ENCODE measurements at places on chromosomes 7 and 10.

DNA sequence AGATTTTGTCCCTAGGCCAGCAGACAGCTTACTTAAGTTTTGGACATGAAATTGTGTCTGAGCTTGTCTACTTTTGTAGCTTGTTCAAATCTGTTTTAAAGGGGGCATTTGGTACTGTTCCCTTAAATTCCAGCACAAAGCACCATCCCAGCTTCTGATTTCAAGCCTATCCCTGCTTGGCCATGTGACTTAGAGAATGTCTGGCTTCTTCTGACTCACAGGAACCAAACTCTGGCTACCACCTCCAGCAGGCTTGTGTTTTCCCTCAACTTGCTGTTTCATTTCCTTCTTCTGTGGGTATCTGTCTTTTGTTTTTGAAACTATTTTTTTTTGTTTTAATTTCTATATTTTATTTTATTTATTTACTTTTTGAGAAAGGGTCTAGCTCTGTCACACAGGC, 97.9 kb upstream of the FZD8 start:
- DNase-seq = no peak

DNA sequence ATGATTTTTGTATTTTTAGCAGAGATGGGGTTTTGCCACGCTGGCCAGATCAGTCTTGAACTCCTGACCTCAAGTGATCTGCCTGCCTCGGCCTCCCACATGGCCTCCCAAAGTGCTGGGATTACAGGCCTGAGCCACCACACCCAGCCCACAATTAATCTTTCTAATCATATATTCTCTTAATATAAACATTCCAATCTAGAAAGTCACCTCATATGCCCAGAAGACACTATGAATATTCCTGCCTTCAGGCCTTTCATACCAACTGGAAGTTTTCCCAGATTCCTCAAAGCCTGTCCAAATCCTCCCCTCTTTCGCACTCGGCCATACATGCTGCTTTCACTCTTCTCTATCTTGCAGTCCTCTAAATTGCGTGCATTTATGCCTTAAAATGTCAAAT, 32.6 kb downstream of the PDZD8 start:
- no peak for DNase-seq

GRCh38 chr7:41467596-41467995, 235.3 kb downstream of the INHBA start:
- DNase-seq = no peak

- no peak for DNase-seq
Measured at GRCh38 chr10:110711382-110711781, 67.2 kb downstream of the RBM20 start.

DNA sequence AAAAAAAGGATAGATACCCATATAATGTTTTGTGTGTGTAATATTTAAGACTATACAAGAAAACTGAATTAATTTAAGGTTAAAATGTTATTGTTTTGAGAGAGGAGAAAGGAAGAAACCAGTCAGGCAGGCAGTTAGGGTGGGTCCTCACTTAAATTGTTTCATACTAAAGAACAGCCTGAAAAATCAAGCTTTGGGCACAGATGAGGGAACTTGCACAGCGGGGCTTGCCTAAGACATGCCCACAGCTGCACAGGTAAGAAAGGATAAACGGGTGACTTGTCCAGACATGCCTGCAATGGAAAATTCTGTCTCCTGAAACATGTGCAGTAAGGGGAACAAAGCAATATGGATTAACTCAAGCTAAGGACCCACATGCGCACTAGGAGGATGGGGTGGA, 158.4 kb downstream of the BBS9 start:
- DNase-seq = no peak

Data from activated CD4-positive, alpha-beta T cell treated with anti-CD3 and anti-CD28 coated beads, Interleukin-2, amount 50 U/mL, for 24 hours (primary cell).